ENCODE measurements at places on chromosomes 5 and 9.

DNA sequence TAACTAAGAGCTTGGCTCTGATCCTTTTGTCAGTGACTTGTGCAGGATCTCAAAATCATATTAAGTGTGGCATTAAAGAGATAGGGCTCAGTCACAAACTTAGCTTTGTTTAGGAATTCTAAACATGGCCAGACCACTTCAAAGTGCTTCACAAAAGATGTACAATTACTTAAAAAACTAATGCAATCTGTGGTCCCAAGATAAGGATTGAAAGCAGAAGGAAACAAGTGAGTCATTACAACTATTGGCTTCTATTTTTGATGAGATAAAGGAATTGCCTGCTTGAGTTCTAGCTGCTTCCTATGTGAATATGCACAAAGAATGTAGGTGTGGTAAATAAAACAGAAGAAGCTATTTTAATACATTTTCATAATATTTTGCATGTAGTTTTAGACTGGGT, 44.9 kb upstream of the SLC12A2 start:
- DNase-seq: no peak

- no peak for DNase-seq
These were observed 89.4 kb upstream of the APC start for GRCh38 chr5:112648264-112648663.

- no peak for DNase-seq
These were observed 97.8 kb upstream of the SLC28A3 start for GRCh38 chr9:84438391-84438790.

DNA sequence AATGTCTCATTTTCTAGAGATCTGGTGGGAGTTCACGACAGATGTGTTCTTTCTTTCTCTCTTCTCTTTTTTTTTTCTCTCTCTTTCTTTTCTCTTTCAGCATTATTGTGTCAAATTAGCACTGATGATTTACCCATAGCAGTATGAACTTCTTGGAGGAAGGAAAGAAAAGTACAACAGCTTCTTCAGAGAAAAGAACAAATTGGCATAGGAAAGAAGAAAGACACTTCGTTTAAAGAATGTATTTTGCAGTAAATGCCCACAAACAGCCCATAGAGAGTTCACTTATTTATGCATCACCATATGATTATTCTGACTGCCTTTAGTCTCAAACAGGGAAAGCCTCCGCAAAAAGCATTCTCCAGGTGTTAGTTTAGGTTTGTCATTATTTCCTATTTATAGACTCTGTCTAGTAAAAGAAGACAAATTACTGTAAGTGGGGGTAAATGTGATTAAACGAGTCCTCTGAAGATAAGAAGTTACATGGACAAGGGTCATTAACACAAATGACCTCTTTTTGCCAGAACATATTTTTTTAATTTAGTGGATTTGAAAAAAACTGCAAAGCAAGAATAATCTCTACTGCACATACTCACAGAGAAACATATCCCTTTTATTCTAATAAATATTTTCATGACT, 68.0 kb downstream of the POU5F2 start:
- no peak for DNase-seq

- no peak for DNase-seq
These were observed 160.3 kb downstream of the ARSB start for GRCh38 chr5:78824831-78825281.

DNA sequence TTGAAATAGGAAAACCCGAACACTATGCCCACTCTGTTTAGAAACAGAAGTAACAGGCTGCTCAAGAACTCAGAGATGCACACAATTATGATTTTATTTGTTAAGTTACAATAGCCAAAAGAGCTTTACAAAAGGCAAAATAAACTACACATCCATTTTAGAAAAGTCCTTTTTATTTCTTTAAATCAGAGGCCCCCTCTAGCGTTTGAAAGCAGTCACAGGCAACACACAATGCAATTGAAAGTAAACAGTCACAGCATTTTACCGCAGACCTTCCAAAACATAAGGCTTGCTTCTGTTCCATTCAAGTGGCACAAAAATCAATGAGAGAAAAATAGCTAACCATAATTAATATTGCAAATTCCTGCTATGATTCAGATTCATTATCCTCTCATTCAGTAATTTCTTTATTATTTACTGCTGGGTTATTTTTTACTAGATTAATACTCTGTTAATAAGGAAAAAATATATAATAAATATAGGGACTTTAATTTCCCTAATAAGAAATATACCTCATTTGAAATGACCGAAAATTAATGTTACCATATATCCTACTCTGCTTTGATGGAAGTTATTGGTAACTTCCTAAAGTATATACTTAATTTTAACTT, 78.3 kb downstream of the CEP120 start:
- no peak for DNase-seq

GRCh38 chr5:150391986-150392385, 20.7 kb downstream of the CD74 start:
- no peak for DNase-seq

DNA sequence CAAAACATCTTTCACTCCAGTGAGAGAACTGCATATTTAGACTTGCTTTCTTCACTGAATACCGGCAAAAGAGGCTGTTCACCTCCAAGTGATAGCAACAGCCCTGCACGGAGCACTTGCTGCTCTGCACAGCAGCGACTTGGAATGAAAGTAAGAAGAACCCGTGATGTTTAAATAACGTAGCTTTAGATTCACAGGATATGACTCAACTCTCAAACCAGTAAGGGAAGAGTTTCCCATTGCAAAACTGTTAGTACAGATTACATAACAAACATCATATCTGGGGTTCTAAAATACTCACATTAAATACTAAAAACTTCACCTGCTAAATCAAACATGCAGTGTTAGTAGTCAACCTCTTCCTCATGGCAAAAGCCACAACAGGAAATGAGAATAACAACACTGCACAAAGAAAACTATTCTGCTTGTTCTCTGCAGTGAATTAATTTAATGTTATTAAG, 203.4 kb downstream of the MCTP1 start:
- DNase-seq: no peak

DNA sequence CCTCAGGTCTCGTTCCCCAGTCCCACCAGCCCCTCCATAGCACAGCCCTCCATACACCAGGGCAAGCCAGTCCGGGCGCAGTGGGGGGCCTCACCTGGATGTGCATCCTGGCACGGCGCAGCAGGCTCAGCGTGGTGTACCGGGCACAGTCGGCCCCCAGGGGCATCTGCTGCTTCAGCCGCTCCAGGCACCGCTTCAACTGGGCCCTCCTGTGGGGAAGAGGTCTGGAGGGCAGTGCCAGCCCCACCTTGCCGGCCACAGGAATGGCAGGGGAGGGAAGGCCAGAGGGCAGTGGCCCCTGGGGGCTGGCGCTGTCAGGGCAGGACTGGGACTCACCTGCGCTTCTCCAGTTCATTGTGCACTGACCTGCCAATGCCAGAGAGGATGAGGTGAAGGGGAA, 1.4 kb downstream of the MXD3 start:
- DNase-seq: no peak

DNA sequence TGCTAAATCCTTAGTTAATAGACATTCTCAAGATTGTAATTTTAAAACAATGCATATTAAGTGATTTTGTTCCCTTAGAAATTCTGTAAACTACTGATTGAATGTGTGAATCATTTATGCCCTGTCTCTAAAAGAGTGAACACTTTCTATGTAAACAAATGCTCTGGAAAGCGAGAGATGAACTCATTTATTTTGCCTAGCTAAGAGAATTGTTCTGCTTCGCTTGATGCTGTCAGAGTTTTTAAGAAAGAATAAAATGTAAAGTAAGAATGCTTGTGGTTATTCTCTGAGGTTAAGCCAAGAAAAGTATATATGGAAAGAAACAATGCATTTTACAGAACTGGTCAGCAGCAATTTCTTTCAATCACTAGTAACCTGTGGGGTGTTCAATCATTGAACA, 347.4 kb upstream of the NUDT12 start:
- DNase-seq: no peak

DNA sequence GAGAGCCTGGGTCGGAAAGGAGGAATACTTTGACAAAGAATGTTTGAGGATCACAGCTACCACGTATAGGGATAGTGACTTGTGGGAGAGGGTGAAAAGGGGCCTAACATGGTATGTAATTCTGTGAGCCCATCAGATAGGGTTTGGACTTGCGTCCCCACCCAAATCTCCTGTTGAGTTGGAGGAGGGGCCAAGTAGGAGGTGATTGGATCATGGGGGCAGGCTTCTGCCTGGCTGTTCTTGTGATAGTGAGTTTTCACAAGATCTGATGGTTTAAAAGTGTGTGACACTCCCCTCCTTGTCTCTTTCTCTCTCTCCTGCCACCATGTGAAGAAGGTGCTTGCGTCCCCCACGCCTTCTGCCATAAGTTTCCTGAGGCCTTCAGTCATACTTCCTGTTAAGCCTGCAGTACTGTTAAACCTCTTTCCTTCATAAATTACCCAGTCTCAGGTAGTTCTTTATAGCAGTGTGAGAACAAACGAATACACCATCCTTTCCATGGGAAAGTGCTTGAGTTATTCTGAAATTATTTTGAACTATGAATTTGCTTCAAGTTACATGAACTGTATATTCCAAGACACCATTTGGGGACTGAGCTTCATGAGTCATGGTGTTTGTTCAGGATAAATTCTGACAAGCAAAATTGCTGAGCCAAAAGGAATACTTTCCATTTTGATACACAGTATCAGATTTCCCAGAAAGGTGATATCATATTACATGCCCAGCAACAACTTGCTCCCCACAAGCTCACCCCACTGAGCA, 68.8 kb upstream of the SSBP2 start:
- DNase-seq: no peak

- DNase-seq: no peak
These were observed 55.1 kb downstream of the CDK5RAP2 start for GRCh38 chr9:120524863-120525262.

GRCh38 chr5:78501411-78502352, 141.3 kb downstream of the SCAMP1 start:
- no peak for DNase-seq

GRCh38 chr9:109923471-109923760, 143.4 kb downstream of the PALM2AKAP2 start:
- DNase-seq: no peak

GRCh38 chr9:9893837-9894236, 719.0 kb downstream of the PTPRD start:
- DNase-seq: no peak

GRCh38 chr5:54671111-54671531, 153.6 kb downstream of the SNX18 start:
- DNase-seq: no peak

DNA sequence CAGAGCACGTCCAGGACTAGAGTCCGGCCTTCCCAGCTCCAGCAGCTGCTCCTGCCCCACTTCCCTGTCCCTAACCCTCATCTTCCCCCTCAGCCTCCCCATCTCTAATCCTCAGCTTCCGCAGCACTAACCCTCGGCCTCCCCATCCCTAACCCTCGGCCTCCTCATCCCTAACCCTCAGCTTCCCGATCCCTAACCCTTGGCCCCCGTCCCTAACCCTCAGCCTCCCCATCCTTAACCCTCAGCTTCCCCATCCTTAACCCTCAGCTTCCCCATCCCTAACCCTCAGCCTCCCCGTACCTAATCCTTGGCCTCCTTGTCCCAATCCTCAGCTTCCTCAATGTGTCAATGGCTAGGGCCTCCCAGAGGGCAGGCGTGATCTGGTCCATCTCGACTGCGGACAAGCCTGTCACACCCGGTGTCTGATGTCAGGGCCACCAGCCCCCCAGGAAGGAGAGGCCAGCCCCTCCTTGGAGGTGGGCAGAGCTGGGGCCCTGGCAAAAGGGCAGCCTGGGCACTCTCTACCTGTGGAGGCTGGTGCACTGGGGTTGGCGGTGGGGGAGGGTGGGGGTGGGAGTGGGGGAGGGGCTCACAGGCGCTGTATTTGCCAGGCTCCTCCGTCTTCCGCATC, 1.4 kb downstream of the OBP2B start:
- peak; percentile 25 for DNase-seq

DNA sequence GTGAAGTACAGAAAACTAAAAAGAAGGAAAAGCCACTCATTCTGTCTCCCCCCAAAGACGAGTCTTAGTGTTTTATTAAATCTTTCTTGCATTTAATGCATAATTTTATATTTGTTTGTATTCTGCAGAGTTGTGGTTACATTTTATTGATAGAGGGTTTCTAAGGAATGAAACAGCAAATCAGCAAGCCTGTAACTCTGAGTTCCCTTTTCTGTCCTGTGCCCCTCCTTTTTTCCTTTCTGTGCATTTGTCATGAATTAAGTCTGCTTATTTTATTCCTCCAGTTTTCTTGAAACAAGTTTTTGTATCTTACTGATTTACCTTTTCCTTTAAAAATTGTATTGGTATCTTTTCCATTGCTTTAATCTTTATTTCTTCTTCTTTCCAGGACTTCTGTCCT, 132.8 kb downstream of the MUSK start:
- no peak for DNase-seq

GRCh38 chr5:44532981-44533380, 143.8 kb upstream of the FGF10 start:
- DNase-seq: no peak

DNA sequence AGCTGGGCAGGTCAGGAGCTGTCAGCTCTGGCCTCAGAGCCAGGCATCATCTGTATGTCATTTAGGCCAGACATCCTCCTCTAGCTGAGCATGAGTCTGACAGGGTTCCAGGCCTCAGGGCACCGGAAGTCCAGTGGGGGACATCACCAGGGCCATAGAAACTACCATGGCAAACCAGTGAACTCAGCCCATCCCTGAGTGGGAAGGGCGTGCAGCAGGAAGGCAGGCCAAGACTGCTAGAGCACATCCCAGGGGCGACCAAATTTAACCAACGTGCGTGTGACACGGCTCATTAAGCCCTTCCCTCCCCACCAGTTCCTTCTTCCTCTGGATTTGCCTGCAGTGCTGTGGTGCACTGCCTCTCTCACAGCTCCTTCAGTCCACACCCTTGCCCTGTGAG, 75.9 kb downstream of the COL27A1 start:
- no peak for DNase-seq

DNA sequence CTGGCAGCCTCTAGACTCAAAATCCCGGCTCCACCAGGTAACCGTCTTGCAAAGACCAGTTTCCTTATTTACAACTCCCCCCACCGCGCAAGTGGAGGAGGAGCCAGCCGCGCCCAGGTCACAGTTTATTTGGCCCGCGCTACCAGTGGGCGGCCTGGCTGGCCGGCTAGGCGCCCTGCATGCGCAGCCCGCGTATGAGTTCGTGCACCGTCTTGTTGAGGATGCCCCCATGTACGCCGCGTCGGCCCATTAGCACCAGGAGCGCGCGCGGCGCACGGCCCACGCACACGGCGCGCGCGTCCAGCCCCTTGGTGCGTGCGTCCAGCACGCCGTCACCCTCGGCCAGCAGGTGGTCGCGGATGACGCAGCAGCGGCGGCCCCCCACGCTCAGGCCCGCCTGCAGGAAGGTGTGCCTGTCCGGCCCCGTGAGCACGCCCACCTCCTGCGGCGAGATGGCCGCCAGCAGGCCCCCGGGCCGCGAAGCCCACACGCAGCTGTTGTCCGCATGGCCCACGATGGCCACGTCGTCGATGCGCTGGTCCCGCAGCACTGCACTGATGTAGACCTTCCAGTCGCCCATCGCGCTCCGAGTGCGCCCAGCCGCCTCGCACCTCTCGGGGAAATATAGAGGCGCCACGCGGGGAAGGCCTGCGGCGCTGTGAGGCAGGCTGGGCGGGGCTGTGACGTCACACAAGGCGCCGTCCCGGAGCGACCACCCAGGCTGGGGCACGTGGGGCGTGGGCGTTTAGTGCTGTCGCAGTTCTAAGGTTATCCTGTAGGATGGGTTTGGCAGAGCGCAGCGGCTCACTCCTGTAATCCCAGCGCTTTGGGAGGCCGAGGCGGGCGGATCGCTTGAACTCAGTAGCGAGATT, at the start of gene PFN3:
Gene PFN3 (minus strand): TSS at position 665 of the 872 bp plus-strand sequence. CDS start 85 bp downstream, at position 580.
- DNase-seq: no peak

All from activated CD8-positive, alpha-beta memory T cell treated with anti-CD3 and anti-CD28 coated beads, Interleukin-2, amount 50 U/mL, for 48 hours (primary cell).